ENCODE measurements at places on chromosomes 12 and 14.

- DNase-seq = no peak
Measured at GRCh38 chr14:72869407-72870329, 24.2 kb downstream of the DPF3 start.

DNA sequence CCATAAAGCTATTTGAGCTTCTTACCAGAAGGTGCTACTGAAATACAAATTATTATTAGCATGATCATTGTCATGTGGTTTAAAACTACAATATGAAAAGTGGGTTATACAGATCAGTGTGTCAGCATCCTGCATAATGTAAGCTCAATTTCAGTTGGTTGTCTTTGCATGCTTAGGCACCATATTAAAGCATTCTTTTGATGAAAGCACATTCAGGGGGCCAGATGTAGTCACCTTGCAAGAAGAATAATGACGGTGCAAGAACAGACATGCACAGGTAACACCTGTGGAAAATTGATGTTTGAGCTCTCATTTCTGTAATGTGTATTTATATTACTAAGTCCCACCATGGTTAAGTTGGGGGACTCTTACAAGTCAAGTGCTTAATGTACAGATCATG lies 123.9 kb downstream of the PAX9 start:
- no peak for DNase-seq

GRCh38 chr14:30998100-30998706 lies 27.2 kb upstream of the AP4S1 start:
- DNase-seq = no peak

DNA sequence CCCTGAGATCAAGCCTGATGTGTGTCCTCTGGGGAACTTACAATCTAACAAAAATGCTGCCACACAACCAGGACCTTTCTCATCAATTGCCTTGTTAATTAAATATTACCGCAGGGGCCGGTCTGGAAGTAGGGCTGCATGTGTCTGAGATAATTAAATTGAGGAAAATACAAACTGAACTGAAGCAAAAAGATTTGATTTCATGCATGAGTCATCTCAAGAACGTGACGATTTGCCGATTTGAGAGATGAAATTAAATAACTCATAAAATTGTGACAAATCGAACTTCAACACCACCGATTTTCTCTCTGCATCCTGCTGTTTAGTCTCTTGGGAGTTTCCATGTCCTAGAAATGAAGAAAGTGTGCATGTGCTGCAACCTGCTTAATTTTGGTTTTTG lies 94.6 kb upstream of the DAAM1 start:
- DNase-seq = peak; percentile 6

DNA sequence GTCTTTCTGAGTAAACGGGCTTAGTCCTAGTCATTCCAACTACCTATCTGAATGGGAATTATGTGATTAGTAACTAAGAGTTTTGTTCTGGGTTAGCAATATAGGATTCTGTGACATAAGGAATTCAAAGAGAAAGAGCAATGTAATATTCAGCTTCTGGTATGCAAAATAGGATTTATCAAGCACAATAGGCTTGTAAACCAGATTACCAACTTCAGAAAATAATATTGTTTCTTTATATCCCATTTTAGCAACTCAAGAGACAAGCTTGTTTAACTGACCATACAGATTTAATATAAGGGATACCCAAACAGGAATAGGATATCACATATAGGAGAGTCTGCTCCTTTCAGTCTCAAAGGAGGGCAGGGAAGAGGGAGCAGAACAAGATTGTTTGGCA lies 240.9 kb downstream of the CEP128 start:
- DNase-seq = no peak

DNA sequence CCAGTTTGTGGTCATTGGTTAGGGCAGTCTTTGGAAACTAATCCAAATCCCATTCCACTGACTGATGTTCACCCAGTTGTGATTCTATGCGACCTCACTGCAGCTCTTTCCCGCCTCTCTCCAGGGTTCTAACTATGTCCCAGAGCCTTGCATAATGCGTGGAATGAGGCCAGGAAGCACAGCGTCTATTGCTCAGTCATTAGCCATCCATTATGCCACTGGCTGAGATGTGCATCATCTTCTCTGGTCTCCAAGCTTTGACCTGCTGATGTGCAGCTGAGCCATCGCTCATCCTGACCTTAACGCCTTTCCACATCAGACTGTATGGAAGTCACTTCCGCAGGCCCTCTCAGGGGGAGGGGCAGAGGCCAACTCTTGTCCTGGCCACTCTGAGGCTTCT lies 115.4 kb upstream of the VRK1 start:
- peak; percentile 24 for DNase-seq

GRCh38 chr12:28320353-28320752 lies 130.1 kb downstream of the CCDC91 start:
- no peak for DNase-seq

- peak; percentile 40 for DNase-seq
Measured at GRCh38 chr12:57845478-57846284, 848 bp downstream of the CTDSP2 start.

DNA sequence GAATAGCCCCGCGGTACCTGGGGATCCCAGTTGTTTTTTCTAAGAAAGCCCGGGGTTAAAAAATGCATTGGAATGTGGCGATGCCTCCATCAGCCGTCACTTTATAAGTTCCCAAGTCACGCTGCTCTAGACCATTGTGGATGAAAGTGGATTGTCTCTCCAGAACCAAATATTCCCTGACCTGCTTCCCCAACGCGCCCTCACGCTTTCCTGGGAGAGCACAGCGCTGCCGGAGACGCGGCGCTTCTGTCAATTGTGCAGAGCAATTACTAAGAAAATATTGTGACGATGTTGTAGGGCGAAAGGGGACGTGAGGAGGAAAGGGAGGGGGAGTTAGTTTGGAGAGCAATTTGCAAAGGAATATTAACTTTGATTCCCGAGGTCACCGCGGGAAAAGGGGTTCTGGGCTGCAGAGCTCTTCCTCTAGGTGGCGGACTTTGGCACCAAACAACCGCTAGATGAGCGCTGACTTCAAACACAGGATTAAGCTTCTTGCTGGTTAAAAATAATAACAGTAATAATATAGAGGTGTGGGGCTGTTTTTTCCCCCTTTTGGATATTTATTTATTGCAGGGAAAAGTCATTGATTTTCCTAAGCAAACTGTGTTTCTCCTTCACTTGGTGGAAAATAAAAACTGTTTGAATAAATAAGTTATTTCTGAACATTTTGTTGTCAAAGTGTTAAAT lies 9.6 kb upstream of the FOXG1 start:
- DNase-seq = peak; percentile 49

DNA sequence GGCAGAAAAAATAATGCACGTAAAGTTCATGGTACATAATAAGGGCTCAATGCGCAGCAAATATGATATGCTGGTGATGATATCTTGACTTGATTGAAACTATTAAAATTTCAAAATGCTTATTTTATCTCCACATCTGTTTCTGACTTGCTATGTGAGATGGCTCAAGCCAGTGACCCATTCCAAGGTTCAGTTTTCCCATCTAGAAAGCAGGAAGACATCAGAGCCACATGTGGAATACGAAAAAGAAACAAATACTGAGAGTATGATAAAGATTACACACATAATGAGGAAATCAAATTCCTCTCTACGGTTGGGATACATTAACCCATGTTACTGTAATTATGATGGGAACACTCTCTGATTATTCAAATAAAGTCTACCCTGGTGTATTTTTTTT lies 24.0 kb upstream of the TSPAN11 start:
- DNase-seq = peak; percentile 58

DNA sequence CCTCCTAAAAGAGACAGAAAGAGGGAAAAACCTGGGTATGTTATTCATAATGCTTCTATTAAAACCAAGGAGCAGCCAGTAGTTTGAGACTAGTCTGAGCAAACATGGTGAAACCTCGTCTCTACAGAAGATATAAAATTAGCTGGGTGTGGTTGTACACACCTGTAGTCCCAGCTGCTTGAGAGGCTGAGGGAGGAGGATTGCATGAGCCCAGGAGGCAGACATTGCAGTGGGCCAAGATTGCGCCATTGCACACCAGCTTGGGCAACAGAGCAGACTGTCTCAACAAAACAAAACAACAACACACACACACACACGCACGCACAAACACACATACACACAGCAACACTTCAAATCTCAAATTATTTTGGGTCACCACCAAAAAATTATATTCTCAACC lies 27.8 kb downstream of the HECTD4 start:
- no peak for DNase-seq

- no peak for DNase-seq
Measured at GRCh38 chr14:96832351-96832750, 35.2 kb downstream of the VRK1 start.

DNA sequence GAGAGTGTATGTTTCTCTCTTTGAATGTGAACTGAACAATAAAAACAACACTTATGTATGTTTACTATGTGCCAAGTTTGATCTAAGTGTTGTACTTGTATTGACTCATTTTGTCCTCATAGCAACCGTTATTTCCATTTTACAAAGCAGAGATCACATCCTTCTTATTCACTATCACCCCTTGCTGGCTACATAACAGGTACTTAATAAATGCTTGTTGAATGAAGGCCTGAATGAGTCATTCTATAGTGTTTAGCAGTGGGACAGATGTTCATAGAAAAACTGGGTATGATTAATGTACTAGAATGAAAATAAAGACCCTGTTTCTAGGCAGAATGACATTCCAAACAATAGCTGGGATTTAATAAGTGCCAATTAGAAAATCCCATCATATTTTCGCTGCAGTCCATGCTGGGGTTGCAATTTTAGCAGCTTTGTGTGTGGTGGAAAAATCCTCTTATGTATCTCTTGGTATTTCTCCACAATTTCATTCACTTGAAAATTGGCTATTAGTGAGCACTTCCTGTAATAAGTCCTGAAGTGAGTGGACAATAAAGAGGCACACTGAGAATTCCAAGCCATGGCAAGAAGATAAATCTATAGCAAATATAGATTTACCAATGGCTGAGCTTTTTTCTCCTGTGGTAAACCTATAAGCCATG lies 86.0 kb downstream of the FAR2 start:
- DNase-seq = no peak

DNA sequence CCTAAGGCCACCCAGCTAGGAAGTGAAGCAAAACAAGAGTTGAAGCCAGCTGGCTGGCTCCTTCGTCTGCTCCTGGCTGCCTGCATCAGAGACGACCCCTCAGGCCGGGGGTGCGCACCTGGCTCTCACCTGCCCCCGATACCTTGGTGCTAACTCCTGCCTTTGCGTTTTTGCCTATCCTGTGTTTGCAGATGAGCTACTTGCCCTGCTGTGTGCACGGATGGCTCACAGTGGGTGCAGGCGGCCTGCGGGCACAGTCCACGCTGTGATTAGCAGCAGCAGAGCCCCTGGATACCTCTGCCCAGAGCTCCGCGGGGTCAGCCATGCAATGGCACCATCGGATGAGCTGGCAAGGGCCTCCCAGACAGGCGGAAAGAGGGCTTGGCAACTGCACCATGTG lies 31.2 kb upstream of the FZD10 start:
- DNase-seq = no peak

GRCh38 chr14:89565607-89566006 lies 148.6 kb upstream of the FOXN3 start:
- no peak for DNase-seq

- DNase-seq = no peak
Measured at GRCh38 chr12:57823908-57824640, 5.5 kb upstream of the AVIL start.

GRCh38 chr14:83975435-83975834 lies 1554.5 kb upstream of the FLRT2 start:
- DNase-seq = no peak

DNA sequence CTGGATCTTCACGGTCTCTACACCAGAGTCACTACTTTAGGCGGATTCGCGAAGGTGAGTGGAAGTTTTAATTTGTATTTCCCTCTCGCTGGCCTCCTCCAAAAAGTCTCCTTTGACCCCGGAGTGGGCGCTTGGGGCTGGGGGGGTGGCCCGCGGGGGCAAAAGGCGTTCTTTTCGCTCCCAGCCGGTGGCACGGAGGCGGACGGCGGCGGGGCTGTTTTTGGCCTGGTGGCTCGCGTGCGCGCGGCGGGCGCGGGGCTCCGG lies 510 bp downstream of the ARID2 start:
- no peak for DNase-seq

- DNase-seq = no peak
Measured at GRCh38 chr14:64636980-64637429, 67.2 kb upstream of the PLEKHG3 start.

DNA sequence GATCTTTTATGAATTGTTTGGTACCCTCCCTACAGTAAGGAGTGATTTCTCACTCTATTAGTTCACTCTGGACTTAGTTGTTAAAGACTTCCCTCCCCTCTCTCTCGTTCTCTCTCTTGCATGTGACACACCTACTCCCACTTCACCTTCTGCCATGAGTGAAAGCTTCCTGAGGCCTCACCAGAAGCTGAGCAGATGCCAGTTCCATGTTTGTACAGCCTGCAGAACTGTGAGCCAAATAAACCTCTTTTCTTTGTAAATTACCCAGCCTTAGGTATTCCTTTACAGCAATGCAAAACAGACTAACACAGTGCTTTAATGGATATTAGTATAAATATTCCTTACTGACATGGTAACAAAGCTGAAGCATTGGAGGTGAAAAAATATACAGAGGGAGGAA lies 187.7 kb downstream of the SSPN start:
- DNase-seq = no peak

- peak; percentile 86 for DNase-seq
Measured at GRCh38 chr12:109947521-109947920, 47.4 kb downstream of the TCHP start.

- no peak for DNase-seq
Measured at GRCh38 chr14:78355109-78355508, 184.9 kb downstream of the NRXN3 start.

DNA sequence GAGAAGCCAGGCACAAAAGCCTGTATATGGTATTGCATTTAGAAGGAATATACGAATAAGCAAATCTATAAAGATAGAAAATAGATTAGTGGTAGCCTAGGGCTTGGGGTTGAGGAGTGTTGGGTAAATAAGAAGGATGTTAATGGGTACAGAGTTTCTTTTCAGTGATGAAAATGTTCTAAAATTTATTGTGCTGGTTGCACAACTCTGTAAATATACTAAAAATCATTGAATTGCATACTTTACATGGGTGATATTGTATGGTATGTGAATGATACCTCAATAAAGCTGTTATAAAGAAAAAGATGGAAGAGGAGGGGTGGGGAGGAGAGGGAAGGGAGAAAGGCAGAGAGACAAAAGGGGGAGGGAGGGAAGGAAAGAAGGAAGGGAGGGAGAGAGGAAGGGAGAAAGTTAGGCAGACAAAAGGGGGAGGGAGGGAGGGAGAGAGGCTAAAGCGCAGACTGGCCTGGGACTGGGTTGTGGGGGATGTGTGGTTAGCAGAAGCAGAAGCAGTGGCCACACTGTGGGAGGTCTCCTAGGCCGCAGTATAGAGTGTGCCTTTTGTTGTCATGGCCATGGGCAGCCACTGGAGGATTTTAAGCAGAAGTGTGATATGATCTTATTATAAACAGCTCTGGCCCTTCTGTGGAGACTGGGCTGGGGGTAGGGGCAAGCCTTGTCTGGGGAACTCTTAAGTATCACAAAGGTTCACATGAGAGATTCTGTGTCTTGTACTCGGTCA lies 73.6 kb upstream of the ELK3 start:
- DNase-seq = no peak

GRCh38 chr12:42686514-42687172 lies 97.1 kb upstream of the PRICKLE1 start:
- no peak for DNase-seq

- DNase-seq = no peak
Measured at GRCh38 chr14:35245051-35245450, 47.1 kb upstream of the PSMA6 start.

GRCh38 chr12:52007982-52008510 lies 1.3 kb downstream of the TAMALIN start:
- no peak for DNase-seq

All from AG10803 (cell line).